ENCODE measurements at places on chromosomes 4 and X.
A peak's percentile ranks its signal among the peaks of the same experiment; 100 is the strongest.

DNA sequence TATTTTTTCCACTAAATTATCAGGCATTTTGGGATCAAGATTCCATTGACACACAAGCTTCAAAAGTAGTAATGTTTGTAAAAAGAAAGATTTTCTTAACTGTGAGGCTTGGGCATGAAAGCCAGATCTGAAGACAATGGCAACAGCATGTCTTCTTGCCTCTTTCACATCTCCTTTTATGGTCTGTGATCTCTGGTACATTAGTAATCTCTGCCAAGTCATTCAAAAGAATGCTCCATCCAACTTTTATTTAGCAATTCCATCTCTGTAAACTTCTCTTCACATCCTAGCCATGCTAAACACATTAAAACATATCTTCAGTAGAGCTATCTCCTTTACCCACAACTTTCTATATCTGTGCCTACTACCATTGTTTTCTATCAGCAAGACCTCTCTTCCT, 465.4 kb downstream of the FAT4 start:
- DNase-seq: no peak

- DNase-seq: no peak
These were observed 7.8 kb downstream of the LARP1B start for GRCh38 chr4:128068918-128069317.

DNA sequence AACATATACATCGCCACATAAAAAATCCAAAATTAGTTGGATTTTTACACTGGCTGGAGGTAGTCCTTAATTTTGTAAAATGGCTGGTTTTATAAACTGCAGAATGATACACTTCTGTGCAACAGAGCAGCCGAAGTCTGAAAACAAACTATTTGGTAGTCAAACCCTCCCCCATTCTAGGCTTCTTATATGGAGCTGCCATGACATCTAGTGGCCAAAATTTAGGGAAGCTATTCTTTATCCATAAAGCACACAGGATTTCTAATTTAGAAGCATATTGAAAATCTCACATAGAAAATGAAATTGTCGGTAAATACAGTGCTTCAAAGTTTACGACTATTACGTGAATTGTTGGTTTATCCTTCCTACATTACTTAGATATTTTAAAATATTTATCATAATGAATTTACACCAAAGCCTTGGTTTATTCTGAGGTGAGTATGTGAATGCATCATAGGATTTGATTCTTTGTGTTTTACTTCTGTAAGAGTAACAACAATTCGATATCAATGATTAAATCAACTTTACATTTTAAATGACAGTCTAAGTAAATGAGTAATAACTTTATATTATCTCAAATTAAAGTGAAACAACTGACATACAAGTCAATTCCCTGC, 113.4 kb upstream of the FAM241A start:
- no peak for DNase-seq

- DNase-seq: peak; percentile 54
These were observed 2.2 kb upstream of the CTBP1 start for GRCh38 chr4:1250921-1251772.

- no peak for DNase-seq
These were observed 148.0 kb upstream of the JADE1 start for GRCh38 chr4:128661479-128661878.

GRCh38 chr4:5139141-5139540, 87.9 kb downstream of the STK32B start:
- DNase-seq: no peak

- DNase-seq: no peak
These were observed 22.8 kb downstream of the REELD1 start for GRCh38 chr4:146237092-146237491.

- no peak for DNase-seq
These were observed 201.2 kb downstream of the MID1IP1 start for GRCh38 chrX:39002466-39002865.

DNA sequence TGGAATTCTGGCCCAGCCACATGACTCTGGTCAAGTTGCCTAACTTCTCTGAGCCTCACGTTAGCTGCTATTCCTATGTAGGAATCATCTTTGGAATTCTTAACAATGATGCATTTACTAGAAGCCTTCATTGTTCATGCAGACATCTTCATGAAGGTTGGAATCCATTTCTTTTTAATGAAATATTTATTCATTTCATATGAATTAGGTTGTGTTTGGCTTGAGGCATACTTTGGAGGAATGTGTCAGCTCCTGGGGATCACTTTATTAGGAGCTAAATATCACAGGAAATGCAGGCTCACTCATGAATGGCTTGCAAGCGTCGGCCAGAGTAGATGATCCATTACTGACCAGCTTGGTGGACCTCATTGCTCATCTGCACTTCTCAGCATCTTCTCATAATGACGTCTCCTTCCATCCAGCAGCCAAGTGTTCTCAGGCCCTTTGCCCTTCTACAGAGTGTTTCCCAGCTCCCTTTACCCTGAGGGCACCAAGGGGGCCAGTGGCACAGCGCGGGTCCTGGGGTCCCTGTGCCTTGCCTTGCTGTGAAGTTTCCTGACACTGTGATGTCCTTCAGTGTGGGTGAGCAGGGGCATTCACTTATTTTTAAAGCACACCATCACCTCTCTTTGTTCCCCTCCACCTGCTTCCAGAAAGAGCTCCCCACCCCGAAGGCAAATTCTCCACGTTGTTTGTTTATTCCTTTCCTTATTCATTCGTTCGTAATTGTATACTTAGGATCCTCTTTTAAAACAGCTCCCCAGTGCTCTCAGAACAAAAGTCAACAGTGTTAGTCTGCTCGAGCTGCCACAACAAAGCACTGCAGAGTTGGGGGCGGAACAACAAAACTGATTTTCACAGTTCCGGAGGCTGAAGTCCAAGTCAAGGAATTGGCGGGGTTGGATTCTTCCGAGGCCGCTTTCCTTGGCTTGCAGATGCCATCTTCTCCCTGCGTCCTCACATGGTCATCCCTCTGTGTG, 106.8 kb downstream of the STK32B start:
- no peak for DNase-seq

DNA sequence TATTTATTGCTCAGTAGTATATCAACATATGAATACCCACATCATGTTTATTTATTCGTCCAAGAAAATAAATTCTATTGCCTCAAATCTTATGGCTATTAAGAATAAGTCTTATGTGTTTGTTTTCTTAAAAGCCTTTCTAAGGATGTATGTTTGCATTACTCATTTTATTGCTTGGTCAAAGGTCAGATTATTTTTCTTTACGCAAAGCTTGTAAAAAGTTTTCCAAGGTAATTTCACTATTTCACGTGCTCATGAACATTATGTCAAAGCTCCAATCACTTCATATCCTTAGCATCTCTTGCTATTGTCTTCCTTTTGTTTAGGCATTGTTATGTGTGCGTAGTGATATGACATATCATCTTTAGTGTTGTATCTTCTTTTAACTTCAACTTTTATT, 258.5 kb upstream of the FSTL5 start:
- DNase-seq: no peak

DNA sequence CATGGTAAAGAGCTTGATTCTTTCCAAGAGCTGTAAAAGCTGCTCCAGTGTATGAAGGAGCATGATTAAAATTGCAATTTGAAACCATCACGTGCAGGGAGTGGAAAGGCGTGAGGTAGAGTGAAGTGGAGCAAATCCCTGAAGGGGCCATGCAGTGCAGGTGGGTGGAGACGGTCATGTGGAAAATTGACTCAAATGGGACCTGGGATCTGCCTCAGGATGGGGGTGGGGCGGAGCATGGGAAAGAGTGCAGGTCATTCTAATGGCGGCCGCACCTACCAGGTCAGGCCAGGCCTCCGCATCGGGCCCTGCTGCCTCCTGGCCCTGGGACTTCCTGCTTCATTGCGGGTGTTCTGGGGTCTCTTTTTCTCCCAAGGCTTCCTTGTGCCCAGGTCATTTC, 25.3 kb upstream of the TRIM60 start:
- no peak for DNase-seq

GRCh38 chr4:156101571-156101970, 147.9 kb upstream of the CTSO start:
- DNase-seq: no peak

- DNase-seq: no peak
These were observed 11.7 kb downstream of the MFAP3L start for GRCh38 chr4:170014359-170015011.

All from sciatic nerve (tissue), 2 donors.